ENCODE measurements at places on chromosomes 1 and 21.

- no peak for DNase-seq
These were observed 66.5 kb downstream of the ST3GAL3 start for GRCh38 chr1:43773821-43774220.

- no peak for DNase-seq
These were observed 30.5 kb downstream of the ZBTB8OS start for GRCh38 chr1:32619701-32620485.

GRCh38 chr1:26346274-26347033 lies 7.5 kb downstream of the CRYBG2 start:
- no peak for DNase-seq

GRCh38 chr1:69651656-69652055 lies 83.9 kb downstream of the LRRC7 start:
- peak; percentile 69 for DNase-seq

DNA sequence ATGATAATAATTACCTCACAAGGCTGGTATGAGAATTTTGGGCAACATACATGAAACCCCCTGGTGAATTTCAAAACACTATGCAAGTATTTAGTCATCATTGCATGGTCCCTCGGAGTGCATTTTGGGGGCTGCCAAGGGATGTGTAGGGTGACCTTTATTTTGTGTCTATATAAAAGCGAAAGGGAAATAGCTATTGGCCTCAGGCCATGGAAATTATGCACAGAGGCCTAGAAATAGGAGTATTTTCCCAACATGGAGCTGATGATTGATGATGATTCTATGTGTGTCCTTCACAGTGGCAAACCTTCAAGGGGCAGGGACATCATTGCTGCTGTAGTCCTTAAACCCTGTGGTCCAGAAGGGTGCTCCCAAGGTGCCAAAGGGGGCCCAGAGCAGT lies 265.5 kb downstream of the ST6GALNAC3 start:
- DNase-seq: no peak

GRCh38 chr1:25239681-25240541 lies 7.3 kb downstream of the RSRP1 start:
- peak; percentile 97 for DNase-seq

DNA sequence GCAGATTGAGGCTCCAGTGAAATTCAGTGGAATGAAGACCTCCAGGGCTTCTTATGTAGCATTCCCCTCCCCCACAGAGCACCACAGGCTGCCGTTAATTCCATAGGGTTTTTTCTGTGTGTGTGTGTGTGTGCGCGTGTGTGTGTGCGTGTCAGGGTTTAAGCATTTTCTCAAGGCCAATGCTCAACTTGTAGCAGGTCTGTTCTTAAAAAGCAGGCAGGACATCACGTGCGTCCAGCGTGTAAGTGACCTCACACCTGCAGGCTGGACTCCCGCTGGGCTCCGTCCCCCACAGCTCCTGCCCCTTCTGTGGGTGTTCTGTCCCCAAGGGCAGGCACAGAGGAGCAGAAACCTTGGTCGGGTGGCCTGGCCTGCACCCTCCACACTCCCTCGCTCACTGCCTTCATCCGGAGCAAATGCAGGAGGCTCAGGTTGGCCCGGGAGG lies 5.3 kb downstream of the PRDM16 start:
- no peak for DNase-seq

DNA sequence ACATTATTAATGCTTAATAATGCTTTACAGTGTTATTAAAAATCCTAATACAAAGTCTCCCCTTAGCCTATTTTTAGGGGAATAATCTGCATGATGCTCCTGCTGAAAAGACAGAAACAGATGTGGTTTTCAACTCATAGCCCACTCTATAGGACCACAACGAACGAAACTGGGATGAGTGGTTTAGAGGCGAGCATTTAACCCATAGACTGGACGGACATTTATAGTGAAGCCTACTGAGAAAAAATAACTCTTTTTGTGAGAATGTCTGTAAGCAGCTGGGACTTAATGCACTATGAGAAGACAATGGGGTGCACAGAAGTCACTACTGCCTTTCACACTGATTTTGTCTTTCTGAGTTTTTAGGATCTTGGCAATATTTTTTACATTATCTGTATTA lies 1599.6 kb upstream of the B3GALT2 start:
- no peak for DNase-seq

- DNase-seq: no peak
These were observed 23.2 kb downstream of the CD1D start for GRCh38 chr1:158203693-158204457.

- DNase-seq: no peak
These were observed 45.5 kb downstream of the TNFSF4 start for GRCh38 chr1:173161510-173162221.

DNA sequence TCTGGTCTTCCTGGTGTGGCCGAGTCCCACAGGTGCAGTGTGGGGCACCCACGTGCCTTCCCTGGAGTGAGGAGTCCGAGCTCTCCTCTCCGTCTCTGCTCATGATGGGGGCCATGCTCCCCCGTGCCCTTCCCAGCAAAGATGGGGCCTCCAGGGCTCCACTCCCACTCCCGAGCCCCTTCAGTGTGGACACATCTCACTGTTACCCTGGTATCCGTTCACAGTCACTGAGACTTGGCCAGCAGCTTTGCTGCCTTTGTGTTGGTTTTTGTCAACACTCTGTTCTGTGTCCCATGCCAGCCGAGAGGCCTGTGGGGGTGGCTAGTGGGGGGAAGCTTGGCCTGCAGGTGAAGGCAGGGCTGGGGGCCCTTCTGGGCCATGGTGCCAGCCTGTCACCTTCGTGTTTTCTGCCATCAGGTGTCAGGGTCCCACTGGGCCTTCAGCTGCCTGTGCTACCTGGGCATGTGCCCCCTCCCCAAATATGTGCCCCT lies 46.9 kb upstream of the POFUT2 start:
- no peak for DNase-seq

DNA sequence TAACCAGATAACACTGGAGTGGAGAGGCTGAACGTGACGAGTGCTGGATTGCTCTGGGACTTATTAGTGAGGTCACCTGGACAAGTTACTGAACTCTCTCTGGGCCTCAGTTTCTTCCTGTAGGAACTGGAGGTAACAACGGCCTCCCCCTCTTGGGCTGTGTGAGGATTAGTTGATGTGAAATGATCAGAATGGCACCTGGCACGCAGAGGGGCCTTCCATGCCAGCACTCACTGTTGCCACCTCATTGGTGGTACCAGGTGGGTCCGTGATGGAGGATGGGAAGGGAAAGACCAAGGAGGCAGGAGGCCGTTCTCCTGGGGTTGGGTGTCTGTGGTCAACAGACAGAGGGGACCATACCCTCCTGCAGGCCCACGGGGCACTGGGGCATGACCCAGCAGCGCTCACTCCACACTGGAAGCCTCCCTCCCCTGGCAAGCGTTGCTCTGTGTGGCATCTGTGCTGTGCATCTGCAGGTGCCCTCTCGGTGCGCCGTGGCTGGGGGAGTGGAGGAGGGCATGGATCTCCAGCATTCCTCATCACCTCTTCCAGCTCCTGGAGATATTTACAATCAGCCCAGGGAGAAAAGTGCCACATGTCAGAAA lies 349.5 kb upstream of the VAMP3 start:
- peak; percentile 32 for DNase-seq

DNA sequence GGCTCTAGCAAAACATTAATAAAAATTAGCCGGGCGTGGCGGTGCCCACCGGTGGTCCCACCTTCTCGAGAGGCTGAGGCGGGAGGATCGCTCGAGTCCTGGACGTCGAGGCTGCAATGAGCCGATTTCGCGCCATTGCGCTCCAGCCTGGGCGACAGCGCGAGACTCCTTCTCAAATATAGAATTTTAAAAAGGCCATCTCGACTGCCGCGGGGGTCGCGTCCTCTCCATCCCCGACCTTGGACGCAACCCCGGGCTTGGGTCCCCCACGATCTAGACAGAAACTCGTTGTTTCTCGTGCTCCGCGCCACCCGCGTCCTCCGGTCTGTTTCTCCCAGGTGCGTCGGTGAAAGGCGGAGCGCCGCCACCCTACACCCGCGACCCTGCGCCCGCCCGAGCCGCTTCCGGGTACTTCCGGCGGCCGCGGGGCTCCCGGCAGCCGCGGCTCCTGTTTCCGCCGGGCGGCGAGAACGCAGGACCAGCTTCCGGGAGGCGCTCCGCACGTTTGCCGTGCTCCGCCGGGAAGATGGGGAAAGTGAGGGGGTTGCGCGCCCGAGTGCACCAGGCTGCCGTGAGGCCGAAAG lies at the start of gene SLX9:
TSS of gene SLX9 (plus strand) at position 498 of the 584 bp plus-strand sequence. CDS start at position 527, 29 bp downstream.
- peak; percentile 85 for DNase-seq

GRCh38 chr1:35432231-35432630 lies 125.0 kb downstream of the KIAA0319L start:
- no peak for DNase-seq

DNA sequence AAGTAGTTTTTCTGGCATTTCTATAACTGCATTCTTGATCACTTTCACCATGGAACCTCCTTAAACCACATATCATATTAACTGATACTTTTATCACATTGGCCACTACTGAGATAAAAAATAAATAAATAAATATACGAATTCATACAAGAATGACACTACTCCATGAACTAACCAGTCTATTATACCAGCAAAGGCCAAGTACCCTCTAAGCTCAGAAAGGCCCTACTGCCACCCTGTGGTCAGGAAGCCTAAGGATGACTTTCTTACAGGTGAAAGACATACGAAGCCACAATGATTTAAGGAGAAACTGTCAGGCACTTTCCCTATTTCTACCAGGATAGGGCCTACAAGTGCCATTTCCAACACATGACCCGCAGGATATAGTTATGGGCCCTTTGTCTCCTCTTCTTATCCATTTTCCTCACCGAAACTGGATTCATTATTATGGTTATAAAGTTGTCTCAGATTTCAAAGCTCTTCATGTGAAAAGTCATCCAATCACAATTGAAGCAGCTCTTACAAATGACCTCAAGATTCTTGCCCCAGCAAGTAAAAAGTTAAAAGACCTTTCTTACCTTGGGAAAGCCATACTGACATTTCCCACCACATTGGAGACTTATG lies 23.9 kb downstream of the DNAJC8 start:
- peak; percentile 72 for DNase-seq

- DNase-seq: no peak
These were observed 2.5 kb downstream of the KRTAP10-4 start for GRCh38 chr21:44576025-44576420.

DNA sequence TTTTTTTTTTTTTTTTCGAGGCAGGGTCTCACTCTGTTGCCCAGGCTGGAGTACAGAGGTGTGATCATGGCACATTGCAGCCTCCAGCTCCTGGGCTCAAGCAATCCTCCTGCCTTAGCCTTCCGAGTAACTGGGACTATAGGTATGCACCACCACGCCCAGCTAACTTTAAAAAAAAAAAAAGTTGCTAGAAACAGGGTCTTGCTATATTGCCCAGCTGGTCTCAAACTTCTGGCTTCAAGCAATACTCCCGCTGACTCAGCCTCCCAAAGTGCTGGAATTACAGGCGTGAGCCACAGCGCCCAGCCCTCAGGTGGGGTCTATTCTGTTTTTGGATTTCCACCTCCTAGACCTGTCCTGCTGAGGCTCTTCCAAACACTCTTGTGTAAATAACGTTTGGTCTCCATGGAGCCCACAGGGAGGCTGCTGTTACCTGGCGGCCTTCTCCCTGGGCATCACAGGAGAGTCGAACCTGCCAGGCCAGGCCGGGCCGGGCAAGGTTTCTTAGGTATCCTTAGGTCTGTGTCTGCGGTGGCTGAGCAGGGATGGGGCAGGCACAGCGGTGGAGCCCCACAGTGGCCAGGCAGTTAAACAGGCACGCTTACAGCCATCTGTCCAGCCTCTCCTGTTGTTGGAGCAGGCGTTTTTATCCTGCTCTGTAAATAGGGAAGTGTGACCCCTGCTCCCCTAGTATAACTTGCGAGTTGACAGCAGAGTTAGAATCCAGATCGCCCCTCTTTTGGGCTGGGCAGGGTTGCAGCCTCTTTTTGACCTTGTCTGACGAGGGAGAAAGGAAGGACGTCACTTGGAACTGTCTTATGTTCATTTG lies 18.8 kb downstream of the PLEKHM2 start:
- DNase-seq: peak; percentile 78

- peak; percentile 88 for DNase-seq
These were observed 8.3 kb downstream of the IL24 start for GRCh38 chr1:206905295-206906164.

DNA sequence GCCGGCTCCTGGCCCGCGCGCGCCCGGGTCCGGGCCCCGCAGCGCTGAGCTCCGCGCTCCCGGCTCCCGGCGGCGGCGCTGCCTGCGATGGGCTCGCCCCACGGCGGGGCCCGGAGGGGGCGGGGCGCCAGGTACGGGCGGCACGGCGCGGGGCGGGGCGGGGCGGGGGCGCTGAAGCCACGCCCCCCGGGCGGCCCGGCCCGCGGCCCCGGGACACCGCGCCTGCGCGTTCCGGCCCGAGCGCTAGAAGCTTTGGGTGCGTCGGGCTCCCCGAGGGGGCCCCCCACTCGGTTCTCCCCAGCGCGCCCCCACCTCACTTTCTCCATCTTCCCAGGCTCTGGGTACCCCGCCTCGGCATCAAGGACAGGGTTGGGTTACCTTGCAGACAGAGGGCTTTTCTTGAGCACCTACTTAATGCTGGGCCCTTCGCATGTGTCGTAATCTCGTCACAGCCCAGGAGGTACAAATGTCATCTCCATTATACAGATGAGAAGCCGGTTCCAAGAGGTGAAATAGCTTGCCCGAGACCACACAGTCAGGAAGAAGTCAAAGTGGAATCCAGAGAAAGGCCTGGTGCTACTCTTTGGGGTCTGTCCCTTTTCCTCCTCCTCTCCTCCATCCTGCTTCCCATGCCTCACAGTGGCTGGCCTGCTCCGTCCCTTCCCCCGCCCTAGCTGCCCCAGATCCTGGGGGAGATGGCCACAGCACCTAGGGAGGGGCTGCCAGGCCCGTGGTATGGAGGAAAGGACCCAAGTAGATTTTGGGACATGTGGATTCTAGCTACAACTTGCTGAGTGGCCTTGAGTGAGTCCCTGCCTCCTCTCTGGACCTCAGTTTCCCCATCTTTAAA lies 46.5 kb downstream of the RAP1GAP start:
- DNase-seq: no peak

GRCh38 chr1:204391629-204392028 lies 20.0 kb downstream of the PPP1R15B start:
- DNase-seq: no peak

DNA sequence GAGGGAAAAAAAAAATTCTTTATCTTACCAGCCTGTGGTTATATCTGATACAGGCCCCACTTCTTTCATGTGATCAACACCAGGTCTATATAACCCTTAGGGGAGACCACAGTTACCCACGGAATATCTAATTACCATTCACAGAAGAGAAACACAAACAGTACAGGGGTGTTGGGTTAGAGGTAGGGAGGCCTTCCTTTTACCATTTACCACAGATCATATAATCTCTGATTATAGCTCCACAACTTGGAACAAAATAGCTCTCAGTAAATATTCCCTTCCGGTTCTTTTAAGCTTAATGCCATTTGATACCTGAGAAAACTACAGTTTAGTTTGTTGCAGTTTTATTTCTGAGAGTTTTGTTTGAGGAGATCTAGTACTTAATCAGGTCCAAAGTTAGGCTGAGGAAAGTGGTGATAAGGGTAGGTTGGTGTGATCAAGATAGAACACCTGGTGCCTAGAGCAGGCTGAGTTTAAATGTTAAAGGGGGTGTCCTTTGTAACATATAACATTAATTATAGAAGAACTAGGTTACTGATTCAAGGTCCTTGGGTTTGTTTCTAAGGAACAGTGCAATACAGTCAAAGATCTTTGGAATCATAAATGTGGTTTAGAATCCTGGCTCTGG lies 14.1 kb downstream of the EPB41 start:
- no peak for DNase-seq

GRCh38 chr1:84271441-84272151 lies 29.9 kb upstream of the SAMD13 start:
- no peak for DNase-seq

GRCh38 chr1:239232921-239233320 lies 153.4 kb upstream of the CHRM3 start:
- DNase-seq: no peak

All from islet precursor cell (in vitro differentiated cells).